ENCODE measurements at places on chromosomes 5 and 9. TPM values are rescaled to one million over a fixed set of nuclear protein-coding genes. Genes with fewer than 3 reads are reported as not detected.

- DNase-seq: no peak
These were observed 49.9 kb downstream of the LMX1B start for GRCh38 chr9:126663661-126664072.

- DNase-seq: no peak
These were observed 9.9 kb downstream of the SYNPO start for GRCh38 chr5:150650021-150651006.

DNA sequence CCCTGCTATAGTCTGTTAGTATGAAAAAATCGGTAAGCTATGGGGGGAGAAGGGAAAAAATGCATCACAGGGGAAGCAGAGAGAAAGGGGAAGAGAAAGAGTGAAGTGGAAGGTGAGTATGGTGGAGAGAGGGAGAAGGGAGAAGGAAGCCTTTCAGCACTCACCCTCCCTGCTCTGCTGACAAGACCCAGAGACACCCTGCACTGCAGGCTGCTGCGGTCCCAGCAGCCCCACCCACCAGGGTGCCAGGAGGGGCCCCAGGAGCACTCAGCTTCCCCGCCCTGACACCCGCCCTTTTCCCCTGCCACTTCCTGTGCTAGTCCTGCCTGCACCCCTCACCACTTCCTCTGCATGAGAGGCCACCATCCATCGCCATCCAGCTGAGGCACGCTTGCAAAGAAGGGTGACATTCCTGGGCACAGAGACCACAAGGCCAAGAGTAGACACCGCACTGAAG is 12.7 kb downstream of the STK10 start:
- DNase-seq: no peak

GRCh38 chr5:138647794-138648410 is 72.7 kb upstream of the HSPA9 start:
- no peak for DNase-seq

GRCh38 chr5:18526792-18527405 is 892.6 kb downstream of the TAF11L14 start:
- no peak for DNase-seq

DNA sequence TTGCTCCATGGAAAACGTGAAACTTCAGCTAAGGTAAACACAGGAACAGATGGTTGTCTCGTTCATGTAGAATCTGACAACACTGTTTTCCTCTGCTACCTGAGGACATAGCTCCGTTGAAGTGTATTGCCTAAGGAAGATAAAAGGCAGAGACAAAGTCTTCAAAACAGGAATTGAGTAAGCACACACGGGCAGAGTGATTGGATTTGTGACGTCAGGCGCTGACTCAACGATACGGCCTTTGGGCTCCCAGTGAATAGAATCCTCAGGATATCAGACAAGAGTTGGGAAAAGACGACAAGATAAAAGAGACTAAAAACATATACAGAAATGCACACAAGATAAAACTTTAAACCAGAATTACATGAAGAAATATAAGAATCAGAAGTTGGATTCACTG is 787.1 kb upstream of the CTNND2 start:
- peak; percentile 4 for DNase-seq

GRCh38 chr5:9617739-9618504 is 12.2 kb downstream of the TAS2R1 start:
- no peak for DNase-seq

DNA sequence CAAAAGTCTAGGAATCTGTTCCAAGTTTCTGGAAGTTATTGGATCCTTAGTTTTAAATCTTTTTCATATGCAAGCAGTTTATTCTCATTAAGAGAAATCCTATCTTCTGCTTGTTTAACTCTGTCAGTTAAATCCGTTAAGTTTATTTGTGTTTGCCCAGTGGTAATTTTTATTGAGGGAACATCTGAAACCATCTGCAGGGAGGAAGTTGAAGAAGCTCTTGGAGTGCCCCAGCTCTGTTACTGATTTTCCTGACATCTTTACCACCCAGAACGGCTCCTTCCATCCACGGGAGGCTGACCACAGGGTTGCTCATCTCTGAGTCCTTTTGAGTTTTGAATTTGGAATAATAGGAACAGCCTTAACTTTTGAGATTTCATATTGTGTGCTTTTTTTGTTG is 99.9 kb upstream of the ZNF618 start:
- DNase-seq: no peak

DNA sequence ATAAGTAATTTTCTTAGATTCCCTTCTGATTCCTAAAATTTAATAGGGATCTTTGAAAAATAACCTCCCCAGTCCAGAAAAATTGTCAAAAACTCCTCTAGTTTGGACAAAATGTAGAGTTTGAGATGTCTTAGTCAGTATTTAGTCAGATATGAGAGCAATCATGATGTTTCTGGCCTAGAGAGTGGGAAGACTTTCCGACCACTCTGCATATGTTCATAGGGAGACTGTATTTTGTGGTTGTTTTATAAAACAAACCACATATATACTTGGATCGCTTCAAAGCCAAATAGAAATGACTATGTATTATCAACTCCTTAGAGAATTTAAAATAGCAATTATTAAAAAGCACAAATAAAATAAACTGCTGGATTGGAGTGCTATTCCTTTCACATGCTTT is 15.8 kb downstream of the ZFAND5 start:
- DNase-seq: no peak

DNA sequence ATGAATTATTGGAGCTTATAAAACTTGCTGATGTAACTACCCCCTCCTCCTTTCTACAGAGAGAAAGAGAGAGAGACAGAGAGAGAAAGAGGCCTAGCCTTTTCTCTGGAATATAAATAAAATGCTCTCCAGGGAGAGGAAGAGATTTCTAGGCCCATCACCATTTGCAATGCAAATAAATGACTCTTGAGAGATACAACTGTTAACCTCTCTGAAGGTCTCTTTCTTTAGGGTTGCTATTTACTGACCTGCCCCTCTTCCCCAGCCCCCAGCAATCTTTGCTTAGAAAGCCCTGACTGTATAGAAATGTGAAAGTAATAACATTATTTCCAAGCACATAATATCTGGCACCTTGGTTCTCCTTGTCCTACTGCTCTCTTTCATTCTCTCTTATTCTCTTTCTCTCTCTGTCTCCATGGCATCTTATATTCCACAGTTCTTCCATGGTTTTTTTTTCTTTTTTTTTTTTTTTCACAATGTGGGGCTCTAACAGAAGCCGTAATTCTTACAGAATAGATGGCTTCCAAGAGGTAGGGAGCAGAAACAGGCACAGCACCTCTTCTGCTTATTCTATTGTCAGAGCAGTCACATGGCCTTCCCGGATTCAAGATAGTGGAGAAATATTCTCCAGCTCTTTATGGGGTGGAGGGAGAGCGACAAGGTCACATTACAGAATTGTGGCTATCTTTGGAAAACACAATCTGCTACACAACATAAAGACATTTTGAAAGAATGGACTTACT is 1087.9 kb upstream of the NUDT12 start:
- DNase-seq: no peak

GRCh38 chr9:78383130-78383529 is 86.2 kb downstream of the PSAT1 start:
- DNase-seq: no peak

The PSAT1 gene
- 126 TPM for polyA plus RNA-seq

The PCDHGA12 gene
- polyA plus RNA-seq: 1.1 TPM

The GPR150 gene
- 0.07 TPM for polyA plus RNA-seq

The CETN3 gene
- polyA plus RNA-seq: 4.3 TPM

The ZDHHC11 gene
- polyA plus RNA-seq: 0.63 TPM

The CA9 gene
- 37.7 TPM for polyA plus RNA-seq

The LRSAM1 gene
- 9.1 TPM for polyA plus RNA-seq

The HSD17B4 gene
- polyA plus RNA-seq: 139 TPM

Data from mammary epithelial cell (primary cell).